ENCODE measurements at places on chromosomes 3 and 15.

- DNase-seq = no peak
Measured at GRCh38 chr15:49212897-49213296, 42.9 kb downstream of the GALK2 start.

DNA sequence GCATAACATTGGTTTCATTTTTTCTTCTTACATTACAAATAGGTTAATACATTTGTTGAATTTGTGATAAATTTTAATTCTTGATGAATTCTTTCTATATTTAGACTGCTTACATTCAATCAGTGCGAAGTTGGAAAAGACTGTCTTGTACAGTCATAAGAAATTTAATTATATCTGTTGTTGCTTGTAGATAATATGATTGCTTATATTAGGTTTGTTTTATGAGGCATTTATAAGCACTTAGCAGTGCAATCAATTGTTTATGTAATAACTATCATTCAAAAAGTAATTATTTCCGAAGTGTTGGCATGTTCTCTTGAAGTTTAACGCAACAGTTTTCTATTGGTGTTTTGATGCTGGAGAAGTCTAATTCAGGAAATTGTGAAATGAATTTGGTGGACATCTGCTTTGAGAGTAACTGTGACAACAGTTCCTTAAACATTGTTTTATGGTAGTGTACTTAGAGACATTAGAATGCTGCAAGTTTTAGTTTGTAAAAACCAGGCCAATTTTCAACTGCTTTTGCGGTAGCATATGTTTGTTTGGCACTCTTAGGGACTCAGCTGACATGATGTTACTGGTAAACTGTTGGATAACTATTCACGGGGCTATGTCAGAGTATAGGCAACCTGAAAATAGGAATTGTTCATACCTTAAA lies 99.7 kb downstream of the NAALADL2 start:
- no peak for DNase-seq

DNA sequence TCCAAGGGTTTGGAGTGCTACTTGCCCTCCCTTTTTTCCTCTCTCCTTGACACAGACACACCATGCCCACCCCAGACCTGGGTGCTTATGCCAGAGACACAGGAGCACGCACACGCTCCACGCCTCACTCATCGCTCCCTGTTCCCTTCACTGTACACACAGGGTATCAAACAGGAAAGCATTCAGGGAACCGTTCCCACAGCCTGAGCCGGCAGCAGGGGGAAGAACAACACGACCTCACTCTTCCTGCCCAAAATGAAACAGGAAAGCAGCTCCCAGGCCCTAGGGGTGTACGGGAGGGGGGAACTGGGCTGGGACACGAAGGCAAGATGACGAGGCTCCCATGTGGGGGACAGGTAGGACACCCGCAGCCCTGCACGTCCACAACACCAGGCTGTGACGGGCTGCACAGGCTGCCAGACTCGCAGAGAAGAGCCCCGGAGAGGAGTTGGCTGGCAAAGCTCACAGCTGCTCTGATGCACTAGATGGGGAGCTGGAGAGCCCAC lies 11.2 kb downstream of the DLL4 start:
- no peak for DNase-seq

GRCh38 chr3:163555918-163556317 lies 1522.4 kb downstream of the SI start:
- DNase-seq = no peak

GRCh38 chr3:65961733-65962132 lies 77.0 kb downstream of the MAGI1 start:
- no peak for DNase-seq

- no peak for DNase-seq
Measured at GRCh38 chr15:99090011-99090699, 14.7 kb upstream of the SYNM start.

GRCh38 chr15:100205549-100206295 lies 136.1 kb downstream of the ADAMTS17 start:
- DNase-seq = no peak

DNA sequence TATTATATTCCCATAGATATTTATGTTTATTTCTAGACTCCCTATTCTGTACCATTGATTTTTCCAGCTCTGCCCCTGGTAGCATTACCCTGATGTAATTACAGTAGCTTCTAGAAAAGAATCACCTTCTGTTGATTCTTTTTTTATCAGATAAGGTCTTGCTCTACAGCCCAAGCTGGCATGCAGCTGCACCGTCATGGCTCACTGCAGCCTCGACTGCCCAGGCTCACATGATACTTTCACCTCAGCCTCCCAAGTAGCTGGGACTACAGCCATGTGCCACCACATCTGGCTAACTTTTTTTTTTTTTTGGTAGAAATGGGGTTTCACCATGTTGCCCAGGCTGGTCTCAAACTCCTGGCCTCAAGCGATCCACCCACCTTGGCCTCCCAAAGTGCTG lies 41.8 kb downstream of the SLC24A1 start:
- DNase-seq = no peak

DNA sequence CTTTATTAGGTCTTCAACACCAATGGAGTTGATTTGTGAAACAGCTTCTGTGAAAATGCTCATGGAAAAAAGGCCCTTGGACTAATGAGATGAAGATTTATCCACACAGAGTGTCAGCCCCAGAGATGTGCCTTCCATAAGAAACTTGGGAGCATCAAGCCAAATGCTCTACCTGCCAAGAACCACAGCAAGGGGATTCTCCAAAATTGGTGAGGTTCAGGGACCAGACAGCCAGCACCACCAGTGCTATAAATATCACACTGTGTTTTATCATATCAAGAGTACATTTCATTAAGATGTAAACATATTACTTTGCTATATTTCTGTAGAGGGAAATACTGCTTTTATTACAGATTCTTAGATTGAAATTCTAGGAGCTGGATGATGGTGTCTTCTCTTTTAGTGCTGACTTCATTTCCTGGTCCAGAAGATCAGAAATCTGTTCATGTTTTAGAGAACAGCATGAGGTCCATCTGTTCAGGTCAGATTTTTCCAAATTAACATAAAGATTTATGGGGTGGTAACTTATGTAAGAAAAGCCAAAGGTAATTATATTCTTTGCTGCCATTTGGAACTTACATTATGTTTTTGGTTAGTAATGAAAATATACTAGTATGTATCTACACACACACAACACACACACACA lies 17.7 kb downstream of the SLC35G2 start:
- DNase-seq = peak; percentile 97

DNA sequence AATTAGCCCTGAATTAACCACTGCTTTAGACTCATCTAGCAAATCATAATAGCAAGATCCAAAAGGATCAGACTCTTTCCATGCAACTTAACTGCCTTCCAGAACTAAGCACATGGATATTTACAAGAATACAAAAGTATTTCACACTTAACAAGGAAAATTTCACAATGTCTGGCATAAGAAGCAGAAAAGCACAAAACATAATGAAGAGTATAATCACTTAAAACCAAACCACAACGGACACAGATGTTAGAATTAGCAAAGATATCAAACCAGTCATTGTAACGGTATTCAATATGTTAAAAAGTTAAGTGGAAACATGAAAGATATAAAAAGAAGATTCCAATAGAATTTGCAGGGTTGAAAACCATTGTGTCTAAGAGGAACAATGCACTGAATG lies 51.5 kb upstream of the COL6A6 start:
- DNase-seq = no peak

GRCh38 chr3:124529826-124530571 lies 200.3 kb upstream of the UMPS start:
- DNase-seq = no peak

DNA sequence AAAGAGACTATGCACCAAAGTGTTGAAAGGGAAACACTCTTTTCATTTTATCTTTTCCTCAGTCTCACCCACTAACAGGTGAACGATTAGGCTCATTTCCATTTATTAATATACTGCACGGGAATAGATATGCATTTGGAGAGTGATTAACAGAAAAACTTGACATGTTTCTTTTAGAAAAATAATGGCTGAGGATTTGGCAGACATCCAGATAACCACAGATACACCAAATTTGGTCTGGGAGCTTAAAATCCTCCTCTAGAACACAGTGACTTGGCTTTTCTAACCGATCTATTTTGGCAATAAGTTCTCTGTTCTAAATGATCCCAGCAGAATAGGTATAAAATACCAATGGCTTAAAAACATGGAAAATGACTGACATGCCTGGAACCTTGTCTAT lies 459.3 kb upstream of the SGO1 start:
- DNase-seq = no peak

GRCh38 chr3:181703601-181704420 lies 7.9 kb upstream of the SOX2 start:
- DNase-seq = no peak

GRCh38 chr3:100163787-100164186 lies 49.5 kb upstream of the FILIP1L start:
- DNase-seq = no peak

GRCh38 chr3:129046732-129047552 lies 13.6 kb upstream of the GP9 start:
- no peak for DNase-seq

DNA sequence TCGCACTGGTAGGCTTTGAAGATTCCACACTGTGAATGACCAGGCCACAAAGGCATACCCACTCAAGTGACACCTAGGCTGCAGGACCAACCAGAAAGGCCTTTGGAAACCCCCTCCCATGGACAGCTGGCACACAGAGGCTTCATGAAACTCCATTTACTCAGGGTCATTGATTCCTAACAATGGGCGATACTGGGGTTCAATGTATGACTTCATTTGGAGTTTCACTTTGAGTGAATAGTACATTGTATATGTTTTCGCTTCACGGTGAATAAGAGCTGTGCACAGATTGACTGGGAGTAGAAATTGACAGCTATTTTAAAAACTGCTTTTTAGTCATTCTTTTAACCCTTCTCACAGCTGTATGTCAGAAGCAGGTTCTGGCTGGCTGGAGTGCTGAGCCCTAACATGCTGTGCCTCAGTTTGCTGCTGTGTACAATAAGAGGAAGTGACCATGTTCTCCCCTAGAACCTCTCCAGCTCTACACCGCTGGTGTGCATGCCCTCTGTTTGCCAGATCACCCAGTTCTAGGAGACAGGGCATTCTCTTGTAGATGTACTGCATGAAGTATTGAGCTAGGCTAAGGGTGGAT lies 15.4 kb upstream of the CX3CR1 start:
- DNase-seq = no peak

DNA sequence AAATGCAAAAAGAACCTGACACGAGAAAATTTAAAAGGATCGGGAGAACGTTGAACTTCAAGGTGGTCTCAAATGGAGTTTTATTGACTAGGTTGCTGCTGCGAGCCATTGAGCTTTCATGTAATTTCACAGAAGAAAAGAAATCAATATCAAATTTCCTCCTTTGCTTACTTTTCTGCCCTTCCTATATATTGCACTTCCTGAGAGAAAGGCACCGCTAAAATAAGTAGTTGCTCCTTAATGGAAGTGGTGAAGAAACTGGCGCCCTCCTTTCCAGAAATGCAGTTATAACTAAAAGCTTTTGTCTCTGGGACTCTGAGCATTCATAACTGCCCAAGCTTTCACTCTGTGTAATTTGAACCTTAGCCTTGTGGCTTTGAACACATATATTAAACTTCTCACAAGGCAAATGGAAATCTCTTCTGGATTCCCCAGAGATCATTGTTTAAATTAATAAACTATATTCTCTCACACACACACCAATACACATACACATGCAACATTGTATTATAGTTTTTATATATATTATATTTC lies 13.4 kb downstream of the EID1 start:
- DNase-seq = no peak

- DNase-seq = no peak
Measured at GRCh38 chr15:36370051-36370730, 209.2 kb upstream of the CDIN1 start.

DNA sequence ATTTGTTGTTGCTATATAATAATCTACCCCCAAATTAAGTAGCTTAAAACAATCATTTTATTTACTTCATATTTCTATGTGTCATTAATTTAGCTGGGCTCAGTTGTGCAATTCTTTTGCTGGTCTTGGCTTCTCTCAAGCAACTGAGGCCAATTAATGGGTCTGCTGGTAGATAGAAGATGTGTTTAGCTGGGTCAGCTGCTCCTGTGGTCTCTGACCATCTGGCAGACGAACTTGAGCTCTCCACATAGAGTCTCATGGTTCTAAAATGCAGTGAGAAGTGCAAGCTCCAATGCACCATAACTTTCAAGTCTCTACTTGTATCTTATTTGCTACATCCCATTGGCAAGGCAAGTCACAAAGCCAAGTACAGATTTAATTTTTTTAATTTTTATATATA lies 515.6 kb downstream of the ZIC1 start:
- DNase-seq = no peak

- no peak for DNase-seq
Measured at GRCh38 chr15:39472621-39473297, 108.1 kb upstream of the THBS1 start.

DNA sequence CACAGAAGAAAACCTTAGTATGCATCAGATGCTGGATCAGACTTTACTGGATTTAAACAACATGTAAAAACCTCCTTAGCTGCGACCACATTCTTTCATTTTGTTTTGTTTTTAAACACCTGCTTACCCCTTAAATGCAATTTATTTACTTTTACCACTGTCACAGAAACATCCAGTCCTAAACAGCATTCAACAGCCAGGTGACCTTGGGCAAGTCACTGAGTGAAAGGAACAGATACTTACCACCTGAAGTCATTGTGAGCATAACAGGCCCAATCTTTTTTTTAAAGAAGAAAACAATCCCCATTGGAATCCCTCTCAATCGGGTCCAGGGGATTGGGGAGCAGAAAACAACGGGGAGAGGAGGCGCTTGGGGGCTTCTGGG lies 390 bp downstream of the STARD5 start:
- no peak for DNase-seq

- no peak for DNase-seq
Measured at GRCh38 chr3:146195030-146195429, 34.0 kb upstream of the PLOD2 start.

GRCh38 chr3:112514527-112515128 lies 15.4 kb upstream of the BTLA start:
- no peak for DNase-seq

DNA sequence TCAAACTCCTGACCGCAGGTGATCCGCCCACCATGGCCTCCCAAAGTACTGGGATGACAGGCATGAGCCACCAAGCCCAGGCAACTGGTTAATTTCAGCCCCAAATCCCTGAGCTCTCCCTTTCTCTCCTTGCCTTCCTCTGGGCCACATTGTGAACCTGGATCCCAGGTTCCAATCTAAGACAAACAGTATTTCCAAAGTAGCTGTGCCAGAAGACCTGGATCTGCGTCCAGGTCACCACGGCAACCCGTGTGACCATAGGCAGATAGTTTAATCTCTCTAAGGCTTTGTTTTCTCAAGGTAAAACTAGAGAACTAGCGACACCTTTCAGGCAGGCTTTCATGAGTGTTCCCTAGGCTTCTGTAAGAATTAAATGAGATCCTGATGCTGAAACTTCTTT lies 5.9 kb upstream of the RBPMS2 start:
- no peak for DNase-seq

All from DMS 273 treated with DMSO at 0.1 percent for 48 hours (cell line).